Stimulated activated CD8-positive, alpha-beta memory T cell treated with anti-CD3 and anti-CD28 coated beads, Interleukin-15, amount 100 ng/mL, for 4 hours (primary cell): ENCODE measurements at places on chromosomes 1 and 21.

GRCh38 chr1:98515744-98516143, 145.8 kb upstream of the SNX7 start:
- DNase-seq, result no peak

- no peak for DNase-seq
Measured at GRCh38 chr1:36136535-36136934, 11.5 kb upstream of the COL8A2 start.

DNA sequence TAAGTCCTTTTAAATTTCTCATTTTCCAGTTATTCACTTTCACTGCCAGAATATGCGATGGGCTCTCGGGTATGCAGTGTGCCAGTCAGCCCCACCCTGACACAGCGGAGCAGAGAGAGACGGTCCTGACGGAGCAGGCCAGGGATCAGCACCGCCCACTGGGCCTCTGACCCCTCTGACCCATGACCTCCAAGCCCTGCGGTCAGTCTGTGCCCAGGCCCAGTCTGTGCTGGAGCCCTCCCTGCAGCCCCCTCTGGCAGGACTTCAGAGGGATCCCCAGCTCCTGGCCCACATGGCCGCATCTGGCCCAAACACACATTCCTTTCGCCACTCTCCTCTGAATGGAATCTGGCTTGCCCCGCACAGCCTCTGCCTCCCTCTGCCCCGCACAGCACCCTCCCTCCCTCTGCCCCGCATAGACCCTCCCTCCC, 43.4 kb upstream of the COL6A2 start:
- DNase-seq, result no peak

DNA sequence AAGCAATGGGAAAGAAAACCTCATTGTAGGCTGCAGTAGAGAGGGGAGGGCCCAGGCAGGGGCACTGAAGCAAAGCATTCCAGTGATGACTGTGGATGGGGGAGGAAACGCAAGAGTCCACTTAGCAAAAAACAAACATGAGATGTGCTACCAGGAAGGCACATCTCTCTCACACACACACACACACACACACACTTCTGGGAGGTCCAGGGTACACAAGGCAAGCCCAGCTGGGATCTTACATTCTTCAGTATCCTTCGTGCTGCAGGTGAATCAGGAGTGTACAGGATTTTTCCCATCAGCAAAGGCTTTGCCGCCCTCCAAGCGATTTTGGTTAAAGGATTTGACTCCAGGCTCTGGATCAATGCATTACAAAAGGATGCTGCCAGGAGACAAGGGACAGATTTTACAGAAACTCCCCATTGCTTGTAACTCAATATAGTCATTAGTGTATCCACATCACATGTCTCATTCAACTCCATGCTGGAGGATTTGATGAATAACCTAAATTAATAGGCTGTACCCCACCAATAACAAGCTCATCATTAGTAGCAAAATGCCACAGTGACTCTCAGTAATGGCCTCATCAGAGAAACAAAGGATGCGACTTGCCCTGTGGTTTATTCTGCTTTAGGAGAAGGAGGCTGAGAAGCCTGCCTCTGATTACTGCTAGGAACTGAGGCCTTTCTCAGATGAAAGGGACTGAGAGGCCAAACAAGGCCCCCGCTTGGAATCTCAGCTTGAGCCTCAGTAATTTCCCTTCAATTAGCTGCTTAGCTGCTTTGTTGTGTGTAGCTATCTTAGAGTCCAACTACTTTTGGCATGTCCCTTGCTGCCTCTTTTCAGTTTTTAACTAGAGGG, 41.6 kb downstream of the ABCA4 start:
- DNase-seq, result no peak

DNA sequence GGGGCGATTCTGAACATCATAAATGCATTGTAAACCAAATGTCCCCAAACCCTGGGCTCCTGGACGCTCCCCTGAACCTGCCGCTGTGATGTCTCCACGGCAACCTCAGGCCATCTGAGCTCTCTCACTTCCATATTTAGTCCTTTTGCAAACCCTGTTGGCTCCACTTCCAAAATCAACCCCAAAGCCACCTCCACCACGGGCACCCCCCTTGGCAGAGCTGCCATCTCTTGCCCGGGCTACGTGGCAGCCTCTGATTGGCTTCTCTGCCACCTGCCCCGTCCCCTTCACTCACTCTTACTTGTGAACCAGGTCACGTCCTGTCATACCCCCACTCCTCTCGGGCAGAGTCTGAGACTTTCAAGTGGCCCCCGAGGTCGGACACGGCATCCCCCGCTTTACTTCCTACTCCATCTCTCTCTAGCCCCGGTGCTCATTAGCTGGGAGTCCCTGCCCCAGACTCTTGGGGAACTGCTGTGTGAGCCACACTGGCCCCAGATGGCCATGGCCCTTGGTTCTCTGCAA, 15.8 kb downstream of the PRXL2B start:
- DNase-seq, result no peak

DNA sequence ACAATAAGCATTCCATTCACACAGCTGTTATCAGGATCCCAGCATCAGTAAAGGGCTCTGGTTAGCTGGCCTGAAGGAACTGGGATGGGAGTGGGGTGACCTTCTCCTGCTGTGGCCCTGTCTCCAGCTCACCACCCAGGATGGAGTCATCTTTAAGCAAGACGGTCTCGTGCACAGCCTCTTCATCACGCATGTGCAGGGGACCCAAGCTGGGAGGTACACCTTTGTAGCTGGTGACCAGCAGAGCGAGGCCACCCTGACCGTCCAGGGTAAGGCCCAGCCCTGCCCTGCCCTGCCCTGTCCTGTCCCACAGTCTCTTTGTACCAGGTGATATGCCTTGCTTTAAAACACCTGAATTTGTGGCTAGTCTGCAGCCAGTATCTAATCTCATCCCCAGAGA, 24.3 kb downstream of the IGFN1 start:
- DNase-seq, result no peak

- no peak for DNase-seq
Measured at GRCh38 chr1:72230746-72231145, 51.6 kb downstream of the NEGR1 start.

DNA sequence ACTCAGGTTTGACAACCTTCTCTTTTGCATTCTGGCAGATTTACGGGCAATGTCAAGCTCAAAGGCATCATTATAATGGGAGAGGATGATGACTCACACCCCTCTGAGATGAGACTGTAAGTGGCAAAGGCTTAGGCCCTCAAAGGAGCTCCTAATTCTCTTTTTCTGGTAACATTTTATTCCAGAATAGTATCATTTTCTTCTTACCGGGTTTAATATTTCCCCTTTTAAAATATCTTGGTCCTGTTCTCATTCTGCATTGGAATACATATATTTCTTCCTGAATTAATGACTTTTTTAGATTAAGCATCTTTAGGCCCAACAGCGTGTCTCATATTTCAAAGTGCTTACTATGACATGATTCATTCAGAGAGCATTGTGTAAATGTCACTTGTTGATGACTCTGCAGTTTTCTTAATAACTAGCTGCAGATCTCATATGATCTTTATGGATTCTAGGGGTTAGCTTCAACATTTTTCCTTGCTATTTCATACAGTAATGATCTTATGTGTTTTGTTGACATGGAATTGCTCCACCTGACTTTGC, 1.7 kb downstream of the PITHD1 start:
- no peak for DNase-seq

- no peak for DNase-seq
Measured at GRCh38 chr1:103256490-103256889, 148.2 kb upstream of the COL11A1 start.

- no peak for DNase-seq
Measured at GRCh38 chr1:12031039-12031980, 12.0 kb downstream of the MIIP start.

GRCh38 chr1:7558921-7559869, 211.9 kb upstream of the VAMP3 start:
- no peak for DNase-seq

DNA sequence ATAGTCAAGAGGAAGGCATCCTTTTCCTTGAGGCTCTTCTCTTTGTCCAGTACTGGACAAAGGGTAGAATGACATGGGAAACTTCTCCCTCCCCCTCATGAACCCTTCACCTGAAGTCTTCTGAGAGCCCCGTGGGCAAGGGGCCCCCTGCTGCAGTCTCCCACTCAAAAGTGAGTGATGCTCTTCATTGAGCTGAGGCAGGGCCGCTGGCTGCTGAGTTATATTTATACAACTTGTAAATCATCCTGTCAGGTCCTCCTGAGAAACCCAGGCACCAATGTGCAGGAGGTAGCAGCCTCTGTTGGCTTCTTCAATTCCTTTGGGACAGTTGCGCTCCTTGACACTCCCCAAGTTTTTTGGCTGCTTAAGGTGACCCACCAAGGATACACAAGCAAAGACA, 150.2 kb downstream of the IGSF21 start:
- no peak for DNase-seq

DNA sequence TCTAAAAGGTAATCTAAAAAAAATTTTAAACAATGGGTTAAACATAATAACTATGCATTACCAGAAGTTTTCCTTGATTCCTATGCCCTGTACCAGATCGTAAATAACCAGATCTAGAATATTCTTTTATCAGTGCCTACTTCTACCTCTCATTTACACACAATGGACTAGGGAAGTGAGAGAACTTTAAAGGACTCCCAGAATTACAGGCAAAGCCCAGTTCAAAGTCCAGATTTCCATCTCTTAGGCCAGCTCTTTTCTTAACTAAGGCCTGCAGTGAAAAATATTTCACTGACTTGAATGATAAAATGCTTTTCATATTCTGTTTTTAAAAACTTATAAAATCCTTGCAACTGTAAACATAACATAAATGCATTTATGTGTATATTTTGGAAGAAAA, 32.6 kb downstream of the ESRRG start:
- DNase-seq, result no peak

DNA sequence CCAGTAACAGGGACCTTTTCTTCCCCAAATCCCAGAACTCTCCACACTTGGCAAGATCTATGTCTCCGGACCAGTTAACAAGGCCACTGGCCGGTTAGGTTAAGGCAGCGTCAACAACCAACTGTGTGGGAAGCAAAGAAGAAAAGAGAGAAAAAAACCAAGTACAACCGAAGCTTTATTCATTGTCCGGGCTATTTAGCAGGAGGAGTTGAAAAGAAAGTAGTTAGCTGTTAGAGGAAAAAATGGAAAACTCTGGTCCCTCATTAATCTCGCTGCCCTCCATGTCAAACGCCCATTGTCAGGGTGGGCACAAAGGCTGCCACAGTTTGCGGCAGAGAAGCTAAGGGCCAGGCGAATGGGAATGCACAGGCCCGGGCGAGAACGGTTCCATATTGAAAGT, 49.3 kb upstream of the GRIK3 start:
- DNase-seq, result no peak

DNA sequence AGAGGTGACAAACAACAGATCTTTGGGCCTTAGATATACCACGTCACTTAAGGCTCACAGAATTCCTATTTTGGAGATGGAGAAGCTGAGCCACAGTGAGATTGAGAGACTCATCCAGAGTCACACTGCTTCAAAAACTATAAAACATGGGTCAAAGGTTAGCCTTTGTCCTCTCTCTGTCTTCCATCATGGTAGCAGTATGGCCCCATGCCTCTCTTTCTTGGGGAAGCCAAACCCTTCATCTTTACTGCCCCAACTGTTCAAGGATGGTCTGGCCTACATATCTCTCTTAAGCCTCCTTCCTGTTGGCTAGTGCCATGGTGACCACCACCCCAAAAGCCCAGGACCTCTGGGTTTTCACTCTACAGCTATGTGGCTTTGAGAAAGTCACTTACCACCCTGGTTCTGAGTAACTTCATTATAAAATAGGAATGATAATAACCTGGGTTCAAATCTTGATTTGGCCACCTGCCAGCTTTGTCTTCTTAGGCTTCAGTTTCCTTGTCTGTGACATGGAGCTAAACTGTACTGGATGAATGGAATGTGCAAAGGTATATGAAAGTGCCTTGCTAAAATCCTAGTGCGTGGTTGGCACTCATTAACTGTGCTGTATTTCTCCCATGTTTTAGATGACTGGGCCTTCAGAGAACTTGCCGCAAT, 85.9 kb upstream of the JUN start:
- DNase-seq, result no peak

- no peak for DNase-seq
Measured at GRCh38 chr1:8021676-8022266, 4.3 kb downstream of the ERRFI1 start.

- no peak for DNase-seq
Measured at GRCh38 chr1:30286241-30286987, 437.0 kb downstream of the MATN1 start.

- DNase-seq, result no peak
Measured at GRCh38 chr1:7299329-7299799, 471.7 kb upstream of the VAMP3 start.

DNA sequence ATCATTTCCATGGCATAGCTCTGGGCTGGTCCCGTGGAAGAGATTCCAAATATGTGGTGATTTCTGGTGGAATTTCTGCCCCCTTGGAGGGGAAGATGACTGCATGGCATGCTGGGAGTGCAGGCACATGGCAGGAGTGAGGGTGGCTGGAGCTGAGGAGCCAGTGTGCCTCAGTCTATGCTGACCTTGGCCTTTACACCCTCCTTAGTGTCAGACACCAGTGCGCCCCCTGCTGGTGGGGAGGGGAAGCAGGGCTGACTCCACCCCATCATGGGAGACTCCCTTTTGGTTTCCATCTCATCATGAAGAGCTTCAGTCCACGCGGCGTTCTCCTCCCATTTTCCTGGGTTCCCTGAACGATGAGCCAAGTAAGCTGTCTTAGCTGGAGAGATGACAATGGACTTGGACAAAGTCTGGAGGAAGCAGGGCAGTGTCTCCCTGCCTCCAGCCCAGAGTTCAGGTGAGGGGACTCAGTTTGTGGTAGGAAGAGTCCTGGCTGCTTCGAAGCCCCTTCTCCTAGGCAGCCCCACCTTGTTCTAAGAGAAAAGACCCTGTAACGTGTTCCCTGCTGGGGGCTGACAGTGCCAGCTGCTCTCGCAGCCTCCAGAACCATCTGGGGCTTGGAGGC, 10.3 kb downstream of the ALX3 start:
- peak; percentile 37 for DNase-seq

DNA sequence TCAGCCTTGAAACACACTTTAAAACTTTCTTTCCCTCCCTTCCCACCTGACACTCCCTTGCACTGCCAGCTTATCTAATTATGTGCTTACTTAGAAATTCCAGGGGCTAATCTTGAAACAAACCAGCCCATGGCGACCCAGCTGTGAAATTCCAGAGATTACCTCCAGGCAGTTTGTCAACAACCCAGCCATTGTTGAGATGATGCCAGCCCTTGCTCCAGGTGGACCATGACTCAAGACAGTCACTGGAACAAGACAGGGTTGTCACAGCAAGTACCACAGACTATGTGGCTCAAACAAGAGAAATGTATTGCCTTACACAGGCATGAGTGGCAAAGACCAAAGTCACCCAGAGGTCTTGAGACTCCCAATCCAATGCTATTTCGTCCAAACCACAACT, 7.9 kb downstream of the FYB2 start:
- no peak for DNase-seq
